Trophoblast cell (in vitro differentiated cells and primary cell): ENCODE measurements at places on chromosomes 5 and 9.

- no peak for DNase-seq
- no peak overlapping the region for H3K27ac ChIP-seq
- H3K4me1 ChIP-seq, result no peaks in the 10 kb centered on the region
- no peaks in the 10 kb centered on the region for H3K36me3 ChIP-seq
These were observed 139.6 kb downstream of the HTR1A start for GRCh38 chr5:63822614-63823013.

DNA sequence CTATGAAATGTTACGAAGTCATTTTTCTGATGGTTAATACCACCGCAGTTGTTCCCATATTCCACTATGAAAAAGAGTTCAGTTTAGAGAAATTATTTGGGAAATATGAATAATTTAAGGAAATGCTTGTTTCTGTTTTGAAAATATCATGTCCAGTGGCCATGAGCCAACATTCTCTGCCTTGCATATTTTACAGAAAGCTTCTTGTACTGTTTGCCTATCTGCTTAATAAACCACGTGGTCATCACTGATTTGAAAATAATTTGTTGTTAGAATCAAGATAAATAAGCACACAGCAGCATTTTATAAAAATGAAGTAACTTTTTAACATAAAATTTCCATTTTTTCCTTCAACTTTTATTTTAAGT is 381.5 kb upstream of the CDH18 start:
- H3K36me3 ChIP-seq, result no peaks in the 10 kb centered on the region
- H3K27ac ChIP-seq, result no peak overlapping the region

GRCh38 chr5:159727167-159727566 is 189.1 kb upstream of the ADRA1B start:
- DNase-seq, result no peak
- H3K27me3 ChIP-seq, result no peaks in the 10 kb centered on the region
- no peaks in the 10 kb centered on the region for H3K36me3 ChIP-seq
- no peaks in the 10 kb centered on the region for H3K4me1 ChIP-seq

DNA sequence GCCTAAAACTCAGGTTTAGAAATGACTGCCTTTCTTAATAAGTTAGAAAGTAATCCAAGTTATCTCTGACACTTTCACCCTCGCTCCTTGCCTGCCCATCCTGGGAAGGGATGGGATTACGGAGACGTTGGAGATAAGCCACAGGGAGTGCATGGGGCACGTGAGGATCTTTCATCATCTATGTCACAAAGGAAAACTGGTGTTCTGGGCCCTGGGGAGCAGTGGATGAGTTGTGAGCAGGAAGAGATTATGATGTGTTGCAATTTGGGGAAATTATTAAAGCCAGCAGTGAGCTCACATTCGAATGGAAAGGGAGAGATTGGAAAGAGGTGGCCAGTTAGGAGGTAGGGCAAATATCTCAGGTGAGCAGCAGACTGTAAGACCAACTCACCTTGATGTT is 12.8 kb downstream of the AFAP1L1 start:
- H3K36me3 ChIP-seq, result no peaks in the 10 kb centered on the region
- H3K27ac ChIP-seq, result no peak overlapping the region
- DNase-seq, result peak; percentile 50
- H3K4me3 ChIP-seq, result no peak overlapping the region
- H3K27me3 ChIP-seq, result no peaks in the 10 kb centered on the region

DNA sequence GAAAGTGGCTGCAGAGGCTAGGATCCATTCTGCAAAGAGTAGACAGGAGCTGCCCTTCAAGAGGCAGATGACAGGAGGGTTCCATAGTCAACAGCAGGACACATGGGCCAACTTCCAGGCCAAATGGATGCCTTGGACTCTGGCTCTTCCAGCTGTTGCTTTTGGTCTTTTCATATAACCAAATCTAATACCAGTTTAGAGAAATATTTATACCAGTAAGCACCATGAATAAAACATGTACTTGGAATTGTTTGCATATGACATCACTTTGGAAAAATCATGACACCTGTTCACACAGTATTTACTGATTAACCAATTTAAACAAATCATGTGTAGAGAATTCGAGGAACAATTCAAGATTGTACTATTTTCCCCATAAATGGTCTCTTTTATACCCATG is 481.3 kb downstream of the DMRT2 start:
- no peak for DNase-seq
- H3K27me3 ChIP-seq, result no peaks in the 10 kb centered on the region
- H3K36me3 ChIP-seq, result no peaks in the 10 kb centered on the region
- H3K4me3 ChIP-seq, result no peak overlapping the region
- H3K27ac ChIP-seq, result no peak overlapping the region
- H3K4me1 ChIP-seq, result no peaks in the 10 kb centered on the region

DNA sequence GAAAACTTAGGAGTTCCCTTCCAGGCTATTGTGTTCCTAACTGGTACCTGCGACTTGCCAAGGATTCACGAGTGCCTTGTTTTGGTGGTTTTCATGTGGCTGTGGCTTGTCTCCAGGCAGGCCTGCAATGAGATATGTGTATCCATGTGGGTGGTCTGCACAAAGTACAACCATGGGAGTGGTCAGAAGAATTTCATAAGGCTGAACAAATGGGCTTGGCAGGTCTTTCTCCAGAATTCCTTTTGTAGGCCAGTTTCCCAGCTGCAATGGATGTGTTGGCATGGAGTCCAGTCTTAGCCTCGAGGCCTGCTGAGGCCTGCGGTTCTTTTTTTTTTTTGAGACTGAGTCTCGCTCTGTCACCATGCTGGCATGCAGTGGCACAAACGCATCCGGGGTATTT is 28.8 kb upstream of the MELK start:
- H3K36me3 ChIP-seq, result no peaks in the 10 kb centered on the region
- DNase-seq, result no peak
- H3K27me3 ChIP-seq, result no peaks in the 10 kb centered on the region
- H3K27ac ChIP-seq, result no peak overlapping the region

- no peak overlapping the region for H3K27ac ChIP-seq
- no peaks in the 10 kb centered on the region for H3K27me3 ChIP-seq
- DNase-seq, result no peak
- no peaks in the 10 kb centered on the region for H3K36me3 ChIP-seq
These were observed 13.8 kb upstream of the CLIC3 start for GRCh38 chr9:137009938-137010732.

DNA sequence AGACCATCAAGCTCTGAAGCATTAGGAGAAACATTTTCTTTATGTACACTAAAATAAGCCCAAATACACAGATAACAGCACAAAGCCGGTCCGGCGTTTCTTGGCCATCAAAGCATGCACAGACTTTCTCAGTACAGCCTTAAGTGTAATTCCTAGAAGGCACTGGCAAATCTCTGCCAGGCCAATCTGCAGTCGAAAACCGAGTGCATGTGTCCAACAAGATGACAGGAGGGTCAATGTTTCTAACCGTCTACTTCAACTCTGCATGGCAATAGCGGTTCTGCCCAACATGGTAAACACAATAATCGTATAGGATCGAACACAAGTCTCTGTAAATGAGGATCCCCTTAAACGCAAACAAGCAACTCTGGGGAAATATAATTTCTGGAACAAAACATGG is 1.1 kb downstream of the ARL15 start:
- DNase-seq, result peak; percentile 8
- peak overlapping the region; percentile 3 for H3K4me3 ChIP-seq
- no peaks in the 10 kb centered on the region for H3K27me3 ChIP-seq
- H3K4me1 ChIP-seq, result no peaks in the 10 kb centered on the region
- H3K36me3 ChIP-seq, result no peaks in the 10 kb centered on the region
- H3K27ac ChIP-seq, result no peak overlapping the region

DNA sequence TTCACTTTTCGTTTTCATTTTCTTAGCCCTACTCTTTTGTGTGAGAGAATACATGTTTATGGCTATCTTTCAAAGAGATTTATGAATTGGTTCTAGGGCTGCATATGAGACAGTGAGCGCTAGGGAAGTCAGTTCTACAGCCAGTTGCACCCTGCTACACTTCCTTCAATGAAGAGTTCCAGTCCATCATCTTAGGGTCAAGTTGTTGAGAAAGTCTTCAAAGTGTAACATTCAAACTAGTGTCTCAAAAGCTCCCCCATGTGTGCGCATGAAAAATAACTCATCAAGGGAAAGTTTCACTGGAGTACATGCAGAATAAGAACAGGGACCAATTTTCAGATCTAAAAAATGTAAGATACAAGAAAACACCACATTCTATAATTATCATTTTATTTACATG is 317.2 kb downstream of the DEPDC1B start:
- H3K4me3 ChIP-seq, result no peak overlapping the region
- no peaks in the 10 kb centered on the region for H3K27me3 ChIP-seq

DNA sequence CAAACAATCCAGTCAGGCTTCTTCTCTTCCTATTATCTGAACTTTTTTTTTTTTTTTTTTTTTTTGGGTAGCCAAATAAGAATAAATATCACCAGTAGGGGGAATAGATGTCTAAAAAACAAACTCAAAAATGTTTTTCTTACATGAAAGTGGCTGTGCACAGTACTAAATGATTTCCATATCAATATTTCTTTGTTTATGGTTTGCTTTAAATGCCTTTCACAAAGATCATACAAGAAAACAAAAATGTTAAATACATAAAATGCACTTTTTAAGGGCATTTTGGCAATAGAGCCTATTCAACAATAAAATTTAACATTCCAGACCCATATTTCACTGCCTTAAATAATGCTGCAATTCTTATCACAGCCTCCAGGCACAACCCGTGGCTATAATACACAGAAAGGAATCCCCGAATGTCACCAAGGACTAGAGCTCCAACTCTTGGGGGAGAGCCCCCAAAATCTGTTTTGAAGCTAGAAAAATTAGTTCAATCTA is 91.1 kb upstream of the TBCA start:
- no peak overlapping the region for H3K4me3 ChIP-seq
- no peak overlapping the region for H3K27ac ChIP-seq
- no peaks in the 10 kb centered on the region for H3K36me3 ChIP-seq
- peak; percentile 26 for DNase-seq
- H3K4me1 ChIP-seq, result no peaks in the 10 kb centered on the region
- no peaks in the 10 kb centered on the region for H3K27me3 ChIP-seq

- H3K27ac ChIP-seq, result peak overlapping the region; percentile 64
- H3K4me1 ChIP-seq, result peaks cover 62% of the 10 kb centered on the region
- H3K4me3 ChIP-seq, result no peak overlapping the region
- DNase-seq, result no peak
- H3K27me3 ChIP-seq, result no peaks in the 10 kb centered on the region
These were observed 20.6 kb downstream of the SHB start for GRCh38 chr9:38048316-38048969.

GRCh38 chr5:141547488-141547887 is 58.6 kb downstream of the PCDHGC5 start:
- peaks cover 13% of the 10 kb centered on the region for H3K36me3 ChIP-seq
- no peaks in the 10 kb centered on the region for H3K27me3 ChIP-seq
- no peak for DNase-seq
- no peak overlapping the region for H3K27ac ChIP-seq

- no peak overlapping the region for H3K4me3 ChIP-seq
- no peaks in the 10 kb centered on the region for H3K27me3 ChIP-seq
- no peaks in the 10 kb centered on the region for H3K36me3 ChIP-seq
These were observed 15.2 kb upstream of the TERT start for GRCh38 chr5:1310118-1310517.

DNA sequence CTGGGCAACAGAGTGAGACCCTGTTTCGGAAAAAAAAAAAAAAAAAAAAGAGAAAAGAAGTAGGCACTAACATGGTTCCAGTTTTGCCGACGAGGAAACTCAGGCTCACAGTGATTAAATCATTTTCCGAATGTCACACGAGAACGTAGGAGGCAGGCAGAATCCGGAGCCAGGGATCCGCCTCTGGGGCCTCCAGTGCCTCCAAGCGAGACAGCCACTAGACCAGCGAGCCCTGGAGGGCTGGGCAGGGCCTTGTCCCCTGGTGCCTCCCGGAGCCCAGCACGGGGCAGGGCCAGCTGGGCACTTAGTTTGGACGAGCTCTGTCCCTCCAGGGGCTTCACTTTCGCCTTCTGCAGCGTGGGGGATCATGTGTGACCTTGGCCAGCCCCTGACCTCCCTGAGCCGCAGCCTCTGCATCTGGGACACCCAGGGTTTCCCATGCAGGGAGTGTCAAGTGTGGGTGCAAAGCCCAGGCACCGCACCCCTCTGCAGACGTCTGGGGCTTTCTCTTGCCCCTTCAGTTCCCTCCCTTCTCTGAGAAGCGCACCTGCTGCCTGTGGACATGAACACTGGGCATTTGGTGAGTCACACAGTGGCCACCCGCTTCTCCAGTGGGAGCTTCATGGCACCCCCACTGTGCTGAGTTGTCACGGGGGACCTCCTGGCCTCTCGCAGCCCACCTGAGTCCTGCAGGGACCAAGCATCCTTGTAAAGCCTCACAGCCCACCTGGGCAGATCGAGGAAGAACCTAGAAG is 80.3 kb downstream of the RXRA start:
- H3K27me3 ChIP-seq, result no peaks in the 10 kb centered on the region
- H3K27ac ChIP-seq, result no peak overlapping the region
- H3K4me1 ChIP-seq, result peaks cover 28% of the 10 kb centered on the region
- DNase-seq, result peak; percentile 27
- no peak overlapping the region for H3K4me3 ChIP-seq

DNA sequence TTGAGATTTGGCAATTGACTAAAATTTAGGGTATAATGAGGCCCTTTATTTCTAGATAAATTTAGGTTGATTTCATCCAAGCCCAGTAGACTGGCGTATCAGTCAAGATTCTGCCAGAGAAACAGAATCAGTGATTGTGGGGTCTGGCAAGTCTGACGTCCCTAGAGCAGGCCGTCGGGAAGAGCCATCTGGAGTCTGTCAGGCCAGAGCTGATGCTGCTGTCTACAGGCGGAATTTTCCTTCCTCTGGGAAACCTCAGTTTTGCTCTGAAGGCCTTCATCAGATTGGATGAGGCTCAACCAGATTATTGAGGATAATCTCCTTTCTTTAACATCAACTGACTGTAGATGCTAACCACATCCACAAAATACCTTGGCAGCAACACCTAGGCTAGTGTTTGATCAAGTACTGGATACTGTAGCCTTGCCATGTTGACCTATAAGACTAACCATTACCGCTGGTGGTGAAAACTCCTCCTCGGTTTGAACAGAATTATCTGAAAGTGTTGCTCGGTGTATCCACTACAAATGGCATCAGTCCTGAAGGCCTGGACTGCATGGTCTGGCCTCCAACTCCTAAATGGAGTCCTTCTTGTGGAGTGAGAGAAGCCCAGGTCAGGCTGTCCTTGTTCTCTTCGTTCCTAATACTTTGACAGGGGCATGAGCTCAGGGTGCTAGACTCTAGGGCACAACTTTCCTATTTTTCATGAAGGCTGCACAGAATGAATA is 83.2 kb upstream of the ANKH start:
- H3K27me3 ChIP-seq, result no peaks in the 10 kb centered on the region
- H3K36me3 ChIP-seq, result no peaks in the 10 kb centered on the region
- H3K4me1 ChIP-seq, result peaks cover 10% of the 10 kb centered on the region
- H3K27ac ChIP-seq, result peak overlapping the region; percentile 95
- no peak overlapping the region for H3K4me3 ChIP-seq
- DNase-seq, result no peak

DNA sequence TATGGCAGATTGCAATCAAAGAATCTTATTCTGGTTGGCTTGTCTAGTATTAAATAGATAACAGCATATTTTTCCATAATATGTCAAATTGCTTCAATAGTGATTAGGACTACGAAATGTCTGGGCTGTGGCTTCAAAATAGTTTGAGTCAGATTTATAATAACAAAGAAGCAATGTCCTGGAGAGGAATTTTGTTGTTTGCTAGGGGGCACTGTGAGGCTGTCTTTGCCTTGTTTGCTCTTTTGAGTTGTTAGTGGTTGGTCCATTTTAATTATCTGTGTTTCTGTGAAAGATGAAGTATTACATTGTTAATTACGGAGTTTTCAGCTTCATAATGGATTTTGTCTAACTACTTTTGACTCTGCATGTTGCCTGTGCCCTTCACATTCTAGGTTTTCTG is 713.6 kb downstream of the TLE4 start:
- H3K27me3 ChIP-seq, result no peaks in the 10 kb centered on the region
- no peak for DNase-seq
- H3K27ac ChIP-seq, result no peak overlapping the region
- no peaks in the 10 kb centered on the region for H3K36me3 ChIP-seq
